Esophagus muscularis mucosa (tissue), 4 donors: ENCODE measurements at places on chromosomes 13 and 19. TPM values are rescaled to one million over a fixed set of nuclear protein-coding genes. Genes with fewer than 3 reads are reported as not detected.

DNA sequence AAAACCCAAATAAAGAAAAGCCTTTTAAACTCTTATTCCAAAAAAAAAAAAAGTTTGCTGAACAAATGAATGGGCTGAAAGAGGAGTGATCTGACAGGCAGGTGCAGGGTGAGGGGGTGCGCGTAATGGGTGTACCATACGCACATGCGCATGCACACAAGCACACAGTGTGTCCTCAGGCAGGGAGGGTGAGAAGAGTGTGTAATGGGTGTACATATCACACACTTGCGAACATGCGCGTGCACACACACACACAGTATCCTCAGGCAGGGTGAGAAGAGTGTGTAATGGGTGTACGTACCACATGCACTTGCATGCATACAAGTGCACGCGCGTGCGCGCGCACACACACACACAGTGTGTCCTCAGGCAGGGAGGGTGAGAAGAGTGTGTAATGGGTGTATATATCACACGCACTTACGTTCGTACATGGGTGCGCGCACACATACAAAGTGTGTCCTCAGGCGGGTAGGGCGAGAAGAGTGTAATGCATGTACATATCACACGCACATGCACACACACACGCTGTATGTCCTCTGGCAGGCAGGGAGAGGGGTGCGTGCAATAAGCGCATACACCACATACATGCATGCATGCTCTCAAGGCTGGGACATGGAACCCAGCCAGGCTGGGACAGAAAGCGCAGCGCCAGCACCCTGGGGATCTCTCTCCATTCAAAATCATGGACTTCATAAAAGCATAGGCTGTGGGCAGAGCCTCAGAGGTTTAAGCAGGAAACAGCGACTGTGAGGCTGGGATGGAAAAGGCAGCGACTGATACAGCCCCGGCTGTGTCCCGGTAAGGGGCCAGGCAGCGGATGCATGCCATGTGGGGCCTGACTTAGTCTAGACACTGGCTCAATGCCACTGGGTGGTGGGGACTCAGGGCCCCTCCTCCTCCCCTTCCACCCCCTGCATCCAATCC lies 70.4 kb downstream of the CEBPG start:
- H3K27ac ChIP-seq = no peak overlapping the region
- no peak for DNase-seq
- H3K4me1 ChIP-seq = no peaks in the 10 kb centered on the region
- no peaks in the 10 kb centered on the region for H3K27me3 ChIP-seq

Gene UFM1
- 36.2 TPM for total RNA-seq

Gene ARHGAP33
- 10.2 TPM for total RNA-seq

Gene NTN5
- total RNA-seq = 0.34 TPM
